Activated CD8-positive, alpha-beta memory T cell treated with anti-CD3 and anti-CD28 coated beads for 1 hour (primary cell): ENCODE measurements at places on chromosomes 2 and 18.
A peak's percentile ranks its signal among the peaks of the same experiment; 100 is the strongest.

GRCh38 chr2:28621172-28622100 is 125.6 kb downstream of the PLB1 start:
- DNase-seq = peak; percentile 77

GRCh38 chr18:9156604-9157249 is 20.1 kb downstream of the ANKRD12 start:
- no peak for DNase-seq

DNA sequence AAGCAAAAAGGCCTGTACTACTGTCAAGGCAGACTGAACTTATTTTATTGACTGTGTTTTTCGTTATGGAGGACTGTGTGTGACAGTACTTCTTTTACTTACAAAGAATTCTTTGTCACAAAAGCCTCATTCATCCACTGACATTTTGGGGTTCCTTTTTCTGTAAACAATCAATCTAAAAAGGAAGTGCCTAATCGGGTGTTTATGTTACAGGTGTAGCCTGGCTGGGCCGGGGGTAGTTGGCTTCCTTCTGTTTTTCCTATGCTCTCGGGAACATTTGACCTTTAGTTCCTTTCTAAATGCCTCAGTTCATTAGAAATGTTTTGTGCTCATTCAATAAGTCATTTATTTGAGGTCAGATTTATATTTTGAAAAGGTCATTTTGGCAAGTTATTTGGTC is 8.3 kb downstream of the ZCCHC2 start:
- DNase-seq = no peak

GRCh38 chr2:212194396-212194795 is 344.2 kb downstream of the ERBB4 start:
- DNase-seq = no peak

DNA sequence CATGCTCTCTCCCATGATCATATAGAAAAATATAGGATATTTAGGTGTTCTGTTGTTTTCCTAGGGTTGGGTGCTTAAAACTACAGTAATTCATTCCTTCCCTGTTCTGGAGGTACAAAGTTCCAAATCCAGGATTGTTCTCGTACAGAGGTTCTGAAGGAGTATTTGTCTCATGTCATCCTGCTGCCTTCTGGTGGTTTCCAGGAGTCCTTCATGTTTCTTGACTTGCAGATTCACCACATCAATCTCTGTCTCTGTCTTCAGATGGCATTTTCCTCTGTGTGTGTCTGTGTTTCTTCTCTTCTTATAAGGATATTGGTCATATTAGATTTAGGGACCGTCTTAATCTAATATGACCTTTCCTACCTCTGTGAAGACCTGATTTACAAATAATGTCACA is 397.9 kb downstream of the NYAP2 start:
- DNase-seq = no peak

- DNase-seq = no peak
These were observed 30.4 kb downstream of the CYTIP start for GRCh38 chr2:157413326-157414035.

DNA sequence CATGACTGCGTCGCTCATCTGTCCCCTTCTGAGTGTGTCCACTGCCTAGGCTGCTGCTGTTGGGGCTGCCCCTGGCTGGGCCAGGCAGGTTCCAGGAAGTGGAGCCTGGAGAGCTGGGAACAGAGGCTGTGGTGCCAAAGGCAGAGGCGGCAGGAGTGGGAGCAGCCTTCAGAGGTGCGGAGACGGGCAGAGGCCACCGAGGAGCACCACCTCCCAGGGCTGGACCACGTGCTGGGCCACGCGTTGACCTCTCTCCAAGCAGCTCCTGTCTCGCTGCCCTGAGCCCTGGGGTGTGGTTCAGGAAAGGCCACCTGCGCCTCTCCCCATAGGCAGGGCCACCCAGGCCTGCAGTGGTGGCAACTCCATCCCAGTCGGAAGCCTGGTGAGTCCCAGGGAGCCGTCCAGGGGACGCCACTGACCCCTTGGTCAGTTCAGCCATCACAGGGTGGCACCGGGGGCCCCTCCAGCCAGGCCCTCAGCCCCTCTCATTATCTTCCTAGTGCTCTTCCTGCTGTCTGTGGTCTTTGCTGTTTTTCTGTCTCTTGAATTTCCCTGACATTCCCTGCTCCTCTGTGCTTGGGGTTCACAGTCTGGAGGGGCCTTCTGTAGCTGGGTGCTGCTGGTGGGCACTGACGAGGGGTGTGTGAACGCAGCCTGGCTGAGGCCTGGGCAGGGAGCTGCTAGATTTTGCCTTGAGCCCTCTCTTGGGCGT is 122.8 kb upstream of the HS6ST1 start:
- no peak for DNase-seq

DNA sequence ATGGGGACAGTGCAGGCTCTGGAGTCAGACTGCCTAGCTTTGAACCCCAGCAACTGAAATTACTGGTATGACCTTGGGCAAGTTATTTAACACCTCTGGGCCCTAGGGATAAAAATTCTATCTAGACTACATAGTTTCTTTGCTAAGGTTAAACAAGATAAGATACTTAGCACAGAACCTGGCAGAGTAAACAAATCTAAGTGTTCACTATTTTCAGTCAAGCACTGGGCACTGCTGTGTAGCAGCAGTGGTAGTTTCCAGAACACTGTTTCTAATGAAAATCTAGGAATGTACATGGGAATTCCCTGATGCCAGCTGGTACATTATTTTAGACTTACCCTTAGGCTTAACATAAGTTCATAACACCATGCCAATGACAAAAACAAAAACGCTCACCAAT is 17.2 kb downstream of the CERKL start:
- no peak for DNase-seq

DNA sequence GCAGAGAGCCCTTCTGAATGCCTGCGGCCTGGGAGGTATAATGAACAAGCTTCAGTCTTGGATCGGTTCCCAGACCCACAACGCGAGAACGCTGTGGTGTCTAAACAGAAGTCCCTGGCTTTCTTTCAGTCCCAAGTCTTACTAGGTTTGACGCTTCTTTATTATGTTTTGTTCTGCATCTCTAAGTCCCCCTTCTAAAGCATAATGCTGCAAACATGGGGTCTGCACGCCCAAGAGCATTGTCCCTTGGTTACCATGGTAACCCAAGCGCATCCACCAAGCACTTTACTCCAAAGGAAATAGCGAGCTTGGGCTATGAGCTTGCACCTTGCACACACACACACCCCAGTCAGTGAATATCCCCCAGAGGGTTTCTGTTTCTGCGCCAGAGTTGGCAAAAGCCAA is 193.7 kb downstream of the INO80D start:
- no peak for DNase-seq

GRCh38 chr18:70029163-70029562 is 81.5 kb upstream of the CD226 start:
- no peak for DNase-seq

DNA sequence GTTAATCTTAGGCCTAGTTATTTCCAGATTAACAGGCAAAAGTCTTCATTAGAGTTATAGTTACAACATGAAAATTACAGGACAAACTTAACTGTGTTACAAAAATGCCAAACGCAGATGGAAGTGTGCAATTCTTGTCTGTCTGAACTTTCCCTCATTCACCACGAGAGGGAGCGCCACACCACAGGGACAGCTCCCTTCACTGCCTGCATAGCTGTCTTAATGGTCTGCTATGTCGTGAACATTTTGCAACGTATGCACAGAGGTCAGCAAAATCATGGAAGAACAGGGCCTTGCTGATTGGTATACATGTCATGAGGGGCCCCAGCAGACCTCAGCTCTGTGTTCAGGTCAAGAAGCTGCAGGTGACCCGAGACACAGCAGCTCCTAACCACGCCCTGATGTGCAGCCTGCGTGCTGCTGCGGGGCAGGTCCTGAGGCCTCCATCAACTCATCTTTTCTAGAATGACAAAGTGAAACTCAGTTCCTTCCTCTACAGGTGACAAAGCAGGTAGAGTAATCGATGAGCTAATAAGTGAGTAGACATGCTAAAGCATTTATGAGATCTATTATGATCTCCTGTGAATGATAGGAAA is 78.8 kb upstream of the ATP8B1 start:
- DNase-seq = no peak

DNA sequence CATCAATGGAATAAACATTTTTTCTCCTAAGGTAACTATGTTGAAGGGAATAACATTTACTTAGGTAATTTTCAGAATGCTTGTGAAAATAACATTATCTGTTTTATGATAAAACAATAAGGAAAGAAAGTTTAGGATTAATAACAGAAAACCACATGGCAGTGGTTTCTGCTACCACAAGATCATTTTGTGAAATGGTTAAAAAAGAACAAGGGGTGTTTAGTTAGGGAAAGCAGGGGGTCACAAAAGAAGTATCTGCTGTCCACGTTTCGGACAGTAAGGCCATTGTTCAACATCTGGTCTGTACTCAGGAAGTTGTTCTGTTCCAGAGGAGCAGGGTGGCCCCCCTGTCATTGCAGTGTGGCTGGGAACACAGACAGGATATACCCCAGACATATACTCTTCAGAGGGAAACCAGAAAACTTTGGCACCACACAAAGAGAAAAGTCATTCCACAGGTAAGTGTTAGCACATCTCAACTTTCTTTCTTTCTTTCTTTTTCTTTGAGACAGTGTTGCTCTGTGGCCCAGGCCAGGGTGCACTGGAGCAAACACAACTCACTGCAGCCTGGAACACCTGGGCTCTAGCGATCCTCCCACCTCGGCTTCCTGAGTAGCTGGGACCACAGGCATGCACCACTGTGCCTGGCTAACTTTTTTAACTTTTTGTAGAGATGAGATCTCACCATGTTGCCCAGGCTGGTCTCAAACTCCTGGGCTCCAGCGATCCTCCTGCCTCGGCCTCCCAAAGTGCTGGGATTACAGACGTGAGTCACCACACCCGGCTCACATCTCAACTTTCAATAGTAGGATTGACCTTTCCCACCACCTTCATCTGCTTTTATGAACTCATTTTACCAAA is 14.8 kb upstream of the ARL5A start:
- DNase-seq = no peak

DNA sequence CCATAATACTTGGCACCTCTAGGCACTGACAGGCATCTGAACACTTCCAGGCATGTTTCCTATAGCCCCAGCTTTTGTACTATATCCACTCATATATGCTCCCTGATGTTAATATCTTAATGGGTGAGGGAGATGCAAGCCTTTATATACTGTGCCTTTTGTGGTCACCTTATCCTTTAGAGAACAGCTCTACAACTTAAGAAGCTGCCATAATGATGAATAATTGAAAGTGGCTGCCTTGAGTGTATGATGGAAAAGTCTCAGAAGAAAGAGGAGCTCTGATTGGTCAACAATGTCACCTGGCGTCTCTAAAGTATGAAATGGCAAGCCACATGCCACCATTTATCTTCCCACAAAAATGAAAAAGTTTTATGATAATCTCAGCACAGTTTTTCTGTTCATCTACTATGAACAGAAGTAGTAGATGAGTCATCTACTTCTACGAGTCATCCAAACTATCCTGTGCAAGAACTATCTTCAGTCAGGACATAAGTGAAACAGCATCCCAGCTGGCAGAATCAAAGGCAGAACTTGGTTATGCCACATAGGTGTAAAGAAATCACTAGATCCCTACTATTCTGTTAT is 997.9 kb upstream of the CELF4 start:
- DNase-seq = no peak

DNA sequence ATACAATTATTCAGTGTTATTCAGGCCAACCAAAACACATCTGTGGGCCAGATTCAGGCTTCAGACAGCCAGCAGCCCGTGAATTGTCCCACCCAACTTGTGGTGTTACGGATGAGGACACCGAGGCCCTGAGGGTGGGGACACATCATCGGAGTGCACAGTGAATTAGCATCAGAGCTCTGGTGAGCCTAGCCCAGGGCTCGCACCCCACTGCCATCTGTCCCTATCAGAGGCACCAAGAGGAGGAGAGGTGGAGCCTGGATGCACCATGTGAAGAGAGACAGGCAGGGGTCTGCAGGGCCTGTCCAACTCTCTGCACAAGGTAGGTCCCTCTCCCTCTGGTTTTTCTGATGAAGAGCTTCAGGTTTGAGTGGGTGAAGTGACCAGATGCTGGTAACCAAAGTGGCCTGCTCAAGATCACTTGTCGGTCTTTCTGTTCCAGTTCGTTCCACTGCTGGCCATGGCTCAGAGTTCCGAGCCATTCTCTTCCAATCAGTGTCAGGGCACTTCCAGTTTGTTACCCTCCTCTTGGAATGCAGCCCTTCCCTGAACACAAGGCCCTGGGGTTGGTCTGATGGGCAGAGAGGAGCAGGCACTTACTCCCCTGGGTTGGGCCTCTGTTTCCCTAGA is 14.8 kb upstream of the GLI2 start:
- DNase-seq = no peak

DNA sequence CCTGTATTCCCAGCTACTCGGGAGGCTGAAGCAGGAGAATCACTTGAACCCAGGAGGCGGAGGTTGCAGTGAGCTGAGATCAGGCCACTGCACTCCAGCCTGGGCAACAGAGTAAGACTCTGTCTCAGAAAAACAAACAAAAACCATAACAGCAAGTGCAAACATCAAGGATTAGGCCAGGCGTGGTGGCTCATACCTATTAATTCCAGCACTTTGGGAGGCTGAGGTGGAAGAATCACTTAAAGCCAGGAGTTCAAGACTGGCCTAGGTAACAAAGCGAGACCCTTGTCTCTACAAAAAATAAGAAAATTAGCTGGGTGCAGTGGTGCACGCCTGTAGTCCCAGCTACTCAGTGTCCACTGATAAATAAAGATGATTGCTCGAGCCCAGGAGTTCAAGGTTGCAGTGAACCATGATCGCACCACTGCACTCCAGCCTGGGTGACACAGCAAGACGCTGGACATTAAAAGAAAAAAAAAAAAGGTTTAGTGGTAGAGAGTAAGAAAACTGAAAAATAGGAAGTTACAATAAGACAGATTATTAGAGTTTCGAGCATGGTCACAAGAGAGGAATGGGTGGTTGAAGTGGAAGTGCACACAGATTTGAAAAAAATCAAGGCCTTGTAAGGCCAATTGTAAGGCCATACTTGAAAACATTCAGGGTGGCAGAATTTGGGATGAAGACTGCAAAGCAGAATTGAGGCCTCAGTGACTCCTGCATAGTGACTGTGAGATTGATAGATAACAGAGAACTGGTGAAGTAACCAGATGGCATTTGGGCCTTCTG is 6.4 kb upstream of the KCMF1 start:
- no peak for DNase-seq

GRCh38 chr2:81263989-81264388 is 959.4 kb upstream of the LRRTM1 start:
- no peak for DNase-seq

GRCh38 chr2:39640107-39640506 is 25.6 kb upstream of the TMEM178A start:
- no peak for DNase-seq

DNA sequence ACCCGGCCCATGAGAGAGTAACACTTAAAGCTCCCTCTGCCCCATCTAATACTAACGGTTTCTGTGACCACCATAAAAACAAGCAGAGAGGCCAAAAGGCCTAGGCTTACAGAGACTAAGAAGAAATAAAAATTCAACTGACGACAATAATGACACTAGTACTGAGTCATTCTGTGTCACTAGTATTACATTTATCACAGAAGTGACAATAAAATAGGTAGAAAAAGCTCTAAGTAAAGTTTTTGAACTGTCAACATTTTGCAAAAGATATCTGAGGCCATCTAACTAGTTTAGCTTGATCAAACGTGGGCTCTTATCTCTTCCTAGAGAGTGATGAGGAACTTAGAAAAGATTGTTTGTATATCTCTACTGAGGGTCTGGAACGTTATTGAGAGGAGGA is 35.6 kb downstream of the AP1S3 start:
- no peak for DNase-seq
